ENCODE measurements at places on chromosomes 12 and 14.

DNA sequence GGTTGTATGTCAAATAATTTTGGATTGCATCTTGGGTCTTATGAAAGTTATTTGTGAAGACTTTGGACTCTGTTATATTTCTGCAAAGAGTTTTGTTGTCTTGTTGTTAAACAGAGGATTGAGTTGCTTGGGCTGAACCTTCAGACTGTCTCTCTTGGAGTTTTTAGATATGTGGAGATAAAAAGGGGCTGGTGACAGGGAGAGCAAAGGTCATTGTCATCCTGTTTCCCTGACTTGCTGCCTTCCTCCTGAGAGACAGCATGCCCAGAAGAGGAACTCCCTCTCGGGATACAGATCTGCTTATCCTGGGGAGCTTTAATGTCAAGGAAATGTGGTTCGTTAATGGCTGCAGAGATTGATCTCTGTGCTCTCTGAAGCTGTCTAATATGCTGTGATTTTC is 47.6 kb upstream of the RFLNA start:
- DNase-seq, result no peak

DNA sequence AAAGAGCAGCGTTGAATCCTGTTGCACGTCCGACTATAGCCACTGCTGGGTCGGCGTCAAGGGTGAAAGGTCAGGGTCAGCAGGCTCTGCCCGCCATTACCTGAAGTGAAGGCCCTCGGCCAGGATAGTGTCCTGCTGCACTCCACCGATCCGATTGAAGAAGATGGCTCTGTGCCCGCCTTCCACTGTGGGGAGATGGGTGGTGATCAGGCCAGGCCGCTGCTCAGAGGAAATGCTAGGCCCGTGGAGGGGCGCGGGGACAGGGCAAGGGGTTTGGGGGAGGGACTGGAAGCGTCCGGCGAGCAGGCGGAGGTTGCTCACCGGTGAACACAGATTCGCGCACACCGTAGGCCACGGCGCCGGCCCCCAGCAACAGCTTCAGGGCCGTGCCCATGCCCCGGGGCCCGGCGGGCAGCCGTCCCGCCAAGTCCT is 352 bp downstream of the PHB2 start:
- no peak for DNase-seq

DNA sequence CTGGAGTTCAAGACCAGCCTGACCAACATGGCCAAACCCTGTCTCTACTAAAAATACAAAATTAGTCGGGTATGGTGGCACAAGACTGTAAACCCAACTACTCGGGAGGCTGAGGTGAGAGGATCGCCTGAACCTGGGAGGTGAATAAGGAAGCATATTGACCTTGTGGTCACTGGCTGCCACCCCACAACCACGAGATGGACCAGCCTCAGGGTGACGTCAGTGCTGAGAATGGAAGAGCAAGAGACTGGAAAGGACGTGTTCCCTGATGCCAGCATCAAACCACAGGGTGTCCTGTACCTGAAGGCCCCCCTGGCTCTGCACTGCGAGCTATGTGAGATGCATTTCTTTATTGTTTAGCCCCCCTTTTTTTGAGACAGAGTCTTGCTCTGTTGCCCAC is 45.9 kb upstream of the BDKRB2 start:
- DNase-seq, result no peak

- no peak for DNase-seq
Observed at GRCh38 chr12:92556141-92556540, 146.6 kb upstream of the PLEKHG7 start.

GRCh38 chr12:43722621-43723020 is 36.0 kb downstream of the PUS7L start:
- no peak for DNase-seq

- DNase-seq, result no peak
Observed at GRCh38 chr12:71536279-71536938, 96.8 kb downstream of the LGR5 start.

- no peak for DNase-seq
Observed at GRCh38 chr12:5124401-5124800, 80.7 kb downstream of the KCNA5 start.

DNA sequence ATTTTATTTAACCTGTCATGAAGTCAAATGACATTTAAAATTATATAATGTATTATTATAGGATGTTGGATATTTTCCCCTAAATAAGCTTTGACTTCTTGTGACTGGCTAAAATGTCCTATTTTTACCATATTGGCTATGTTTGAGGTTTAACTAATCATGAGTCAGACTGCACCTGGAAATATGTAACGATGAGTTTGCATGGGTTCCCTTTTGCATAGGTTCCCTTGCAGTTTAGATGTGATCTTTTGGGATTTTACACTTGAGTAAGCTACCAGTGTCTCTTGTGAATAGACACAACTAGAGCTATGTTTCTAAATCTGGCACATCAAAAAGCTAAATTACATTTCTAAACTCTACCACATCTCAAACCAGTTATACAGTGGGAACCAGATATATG is 5.2 kb downstream of the PDZRN4 start:
- no peak for DNase-seq

GRCh38 chr14:36579001-36579555 is 3.3 kb downstream of the NKX2-8 start:
- no peak for DNase-seq

DNA sequence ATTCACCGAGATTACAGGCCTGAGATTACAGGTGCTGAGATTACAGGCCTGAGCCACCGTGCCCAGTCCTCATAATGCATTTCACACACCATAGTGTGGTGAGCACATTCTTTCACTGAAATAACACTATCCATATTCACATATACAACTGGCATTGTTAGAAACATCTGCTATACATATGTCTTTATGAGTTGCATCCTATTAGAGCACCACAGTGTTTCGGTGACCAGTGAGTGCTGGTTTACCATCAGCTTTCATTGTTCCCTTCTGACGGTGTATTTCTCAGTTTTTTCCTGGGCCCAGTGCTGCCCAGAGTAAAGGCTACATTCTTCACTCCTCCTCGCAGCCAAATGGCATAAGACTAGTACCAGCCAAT is 96.2 kb upstream of the FGD4 start:
- no peak for DNase-seq

GRCh38 chr14:77707355-77707723 is 484 bp downstream of the ALKBH1 start:
- no peak for DNase-seq

DNA sequence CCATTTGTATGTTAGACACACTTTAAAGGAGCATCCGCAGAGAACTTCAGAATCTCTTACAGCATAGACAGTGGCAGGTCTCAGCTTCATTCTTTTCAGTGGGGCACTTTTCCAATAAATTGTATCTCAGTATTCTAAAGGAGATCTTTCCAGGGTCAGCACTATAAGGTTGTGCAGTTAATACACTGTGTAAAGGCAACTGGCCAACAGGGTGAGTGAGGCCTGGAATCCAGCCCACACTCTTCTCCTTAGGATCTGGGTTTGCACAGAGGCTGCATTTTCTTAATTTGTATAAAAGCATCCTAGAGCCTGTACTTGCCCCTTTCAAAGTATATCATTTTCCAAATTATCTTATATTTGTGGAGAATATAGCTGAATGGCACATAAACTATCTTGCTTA is 94.2 kb downstream of the MYF5 start:
- DNase-seq, result no peak

DNA sequence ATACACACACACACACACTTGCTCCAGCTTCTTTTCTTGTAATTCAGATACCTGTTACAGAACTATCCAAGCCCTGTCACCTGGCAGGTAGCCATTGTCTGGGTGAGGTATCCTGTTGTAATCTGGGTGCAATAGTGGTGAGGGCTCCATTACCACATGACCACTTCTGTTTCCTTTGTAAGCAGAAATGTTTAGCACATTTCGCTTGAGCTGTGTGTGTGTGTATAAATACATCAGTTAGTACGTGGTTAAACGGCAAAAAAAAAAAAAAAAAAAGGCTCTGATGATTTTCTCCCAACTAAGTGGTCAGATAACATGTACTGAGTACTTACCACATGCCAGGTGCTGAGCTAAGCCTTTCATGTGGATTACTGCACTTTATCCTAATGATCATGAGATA is 129.3 kb upstream of the SSTR1 start:
- DNase-seq, result no peak

GRCh38 chr14:23060536-23061260 is 3.4 kb upstream of the CDH24 start:
- no peak for DNase-seq

- DNase-seq, result no peak
Observed at GRCh38 chr14:97185186-97185585, 388.0 kb downstream of the VRK1 start.

GRCh38 chr12:50925342-50925651 is 27.0 kb upstream of the HIGD1C start:
- DNase-seq, result no peak

GRCh38 chr12:24977060-24977459 is 28.2 kb upstream of the BCAT1 start:
- no peak for DNase-seq

- DNase-seq, result no peak
Observed at GRCh38 chr14:61350427-61351270, 29.3 kb downstream of the PRKCH start.

GRCh38 chr14:106551265-106551664 is 1024.9 kb downstream of the TMEM121 start:
- no peak for DNase-seq

DNA sequence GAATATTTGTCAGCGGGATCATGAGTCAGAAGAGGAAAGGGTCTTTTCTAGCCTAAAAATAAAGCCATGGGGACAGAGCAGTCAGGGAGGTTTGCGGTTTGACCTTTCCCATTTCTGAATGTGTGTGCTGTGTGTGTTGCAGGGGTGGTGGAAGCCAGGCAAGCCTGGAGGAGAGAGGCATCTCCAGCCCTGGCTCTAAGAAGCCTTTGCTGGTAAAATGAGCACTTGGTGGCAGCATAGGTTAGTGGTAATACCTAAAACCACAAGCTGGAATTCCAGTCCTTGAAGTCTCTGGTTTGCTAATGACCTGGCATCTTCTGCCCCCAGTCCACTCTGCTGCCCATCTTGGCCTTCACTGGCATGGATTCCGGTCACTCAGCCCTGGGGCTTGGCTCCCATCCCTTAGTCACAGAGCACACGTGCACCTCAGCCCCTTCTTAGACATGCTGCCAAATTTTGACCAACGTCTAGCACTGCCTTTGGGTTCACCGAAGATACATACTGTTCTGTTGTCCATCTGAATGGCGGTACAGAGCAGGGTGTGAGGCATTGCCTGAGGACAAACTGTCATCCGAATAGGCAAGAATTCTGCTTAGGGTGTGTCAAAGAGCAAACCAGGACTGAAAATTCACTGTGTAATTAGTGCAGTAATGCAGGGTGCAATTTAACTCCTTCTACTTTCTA is 52.7 kb downstream of the KCNA5 start:
- DNase-seq, result no peak

DNA sequence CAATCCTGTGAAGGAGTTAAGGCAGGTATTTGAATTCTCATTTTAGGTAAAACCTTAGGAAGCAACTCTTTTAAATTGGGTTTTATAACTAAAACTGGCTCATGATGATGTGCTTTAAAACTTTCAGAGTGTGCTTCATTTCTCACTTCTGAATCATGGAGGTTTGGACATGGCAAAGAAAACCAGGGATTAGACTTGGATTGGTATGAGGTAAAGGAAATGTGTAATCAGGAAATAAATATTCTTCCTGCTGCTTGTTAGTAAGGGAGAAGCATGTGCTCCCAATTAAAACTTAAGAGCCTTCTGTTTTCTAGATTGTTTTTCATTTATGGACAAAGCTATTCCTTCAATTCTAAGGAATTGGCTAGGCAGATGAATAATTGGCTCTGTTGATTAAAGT is 57.4 kb downstream of the FBXO33 start:
- no peak for DNase-seq

DNA sequence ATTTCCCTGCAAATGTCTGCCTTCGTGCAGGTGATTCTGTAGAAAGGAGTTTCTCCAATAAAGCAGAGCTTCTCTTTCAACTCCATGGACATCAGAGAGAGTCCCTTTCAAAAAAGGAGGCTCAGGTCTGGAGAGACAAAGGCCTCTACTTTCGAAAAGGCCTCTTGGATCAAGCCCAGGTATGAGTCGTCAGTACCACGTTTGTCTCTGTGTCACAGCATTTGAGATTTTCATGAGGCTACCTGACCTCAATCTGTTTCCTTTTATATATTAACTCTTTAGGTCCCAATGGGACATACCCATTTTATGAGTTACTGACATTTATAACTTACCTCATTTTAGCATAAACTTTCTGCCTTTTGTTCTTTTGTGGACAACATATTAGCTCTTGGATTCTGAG is 290.8 kb downstream of the RPAP3 start:
- DNase-seq, result no peak

GRCh38 chr12:104583301-104583700 is 126.6 kb downstream of the CHST11 start:
- no peak for DNase-seq

DNA sequence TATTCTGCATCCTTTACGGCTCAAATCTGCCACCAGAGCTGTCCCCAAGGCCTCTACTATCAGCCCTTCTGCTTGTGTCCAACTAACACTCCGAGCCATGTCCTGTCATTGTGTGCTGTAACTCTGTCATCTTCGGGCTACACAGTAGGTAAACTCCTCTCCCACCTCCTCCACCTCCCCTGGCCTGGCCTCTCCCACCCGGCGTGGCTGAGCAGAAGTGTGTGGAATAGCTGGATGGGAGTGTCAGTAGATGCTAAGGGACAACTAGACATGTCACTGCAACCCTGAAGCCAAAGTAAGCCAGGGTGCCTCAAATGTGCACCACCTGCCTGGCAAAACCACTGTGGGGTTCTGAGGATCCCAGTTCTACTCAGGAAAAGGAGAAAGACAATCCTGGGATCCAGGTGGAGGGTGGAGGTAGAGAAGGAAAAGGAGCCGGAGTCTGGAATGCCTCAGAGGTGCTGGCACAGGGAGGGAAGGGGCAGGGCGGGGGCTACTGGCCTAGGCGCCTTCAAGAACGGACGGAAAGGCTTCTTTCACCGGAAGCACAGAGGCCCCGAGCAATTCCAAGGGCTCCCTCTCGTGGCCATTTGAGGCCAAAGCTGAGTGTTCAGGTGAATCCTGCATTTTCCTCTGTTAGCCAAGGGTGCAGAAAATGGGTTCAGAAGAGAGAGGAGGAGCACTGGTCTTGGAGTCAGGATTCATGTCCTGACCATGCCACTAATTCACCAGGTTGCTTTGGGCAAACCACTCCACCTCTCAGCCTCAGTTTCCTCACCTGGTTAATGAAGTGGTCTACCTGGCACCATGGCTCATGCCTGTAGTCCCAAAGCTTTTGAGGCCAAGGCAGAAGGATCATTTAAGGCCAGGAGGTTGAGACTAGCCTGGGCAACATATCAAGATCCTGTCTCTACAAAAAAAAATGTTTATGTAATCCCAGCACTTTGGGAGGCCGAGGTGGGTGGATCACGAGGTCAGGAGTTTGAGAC is 20.5 kb upstream of the FAM181A start:
- no peak for DNase-seq

DNA sequence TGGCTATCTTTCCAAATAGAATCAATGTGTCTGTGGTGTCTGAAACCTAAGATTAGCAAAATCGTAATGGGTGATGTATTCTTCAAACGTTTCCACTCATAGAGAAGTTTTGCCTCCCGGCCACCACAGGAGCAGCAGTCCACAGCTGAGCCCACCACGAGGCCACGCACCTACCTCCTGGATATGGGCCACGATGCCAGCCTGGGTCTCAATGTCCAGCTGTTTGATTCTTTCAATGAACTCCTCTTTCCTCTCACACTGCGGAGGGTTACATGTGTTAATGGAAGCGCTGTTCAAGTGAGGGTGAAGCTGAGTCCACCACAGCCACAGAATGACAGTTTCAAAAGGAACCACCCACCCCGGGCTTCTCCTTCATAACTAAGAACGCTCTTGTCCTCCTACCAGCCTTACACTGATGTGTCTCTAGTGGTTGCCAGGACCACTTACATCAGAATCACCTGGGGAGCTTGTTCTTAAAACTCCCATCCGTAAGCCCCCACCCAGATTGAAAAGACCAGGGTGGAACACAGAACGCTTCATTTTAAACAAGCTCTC is 75.3 kb downstream of the CCDC88C start:
- DNase-seq, result no peak

Data from omental fat pad (tissue), 4 donors.